ENCODE measurements at places on chromosomes 7 and 10.

DNA sequence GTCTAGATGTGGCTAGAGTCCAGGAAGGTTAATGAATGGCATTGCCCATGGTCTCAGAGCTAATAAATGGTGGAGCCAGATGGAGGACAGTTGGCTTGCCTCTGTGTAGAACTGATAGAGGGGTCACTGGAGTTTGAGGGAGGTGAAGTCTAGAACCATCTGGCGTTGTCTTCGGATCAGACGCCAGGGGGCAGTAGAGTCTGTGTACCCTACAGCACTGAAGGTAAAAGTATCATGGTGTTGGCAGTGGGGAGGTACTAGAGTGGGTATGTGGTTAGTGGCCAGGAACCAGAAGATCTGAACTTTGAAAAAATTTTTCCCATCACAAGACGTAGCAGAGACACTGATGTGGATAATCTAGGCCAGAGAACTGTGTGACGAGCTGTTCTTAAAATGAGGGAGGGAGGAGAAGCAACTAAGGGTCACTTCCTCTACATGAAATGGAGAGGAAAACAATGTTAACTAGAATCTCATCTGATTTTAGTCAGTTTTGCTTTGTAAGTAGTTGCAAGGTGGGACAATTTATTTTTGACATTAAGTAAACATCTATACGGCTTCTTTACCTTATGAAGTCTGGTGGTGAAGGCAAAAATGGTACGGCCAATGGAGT is 227.9 kb upstream of the PRSS58 start:
- DNase-seq: no peak

DNA sequence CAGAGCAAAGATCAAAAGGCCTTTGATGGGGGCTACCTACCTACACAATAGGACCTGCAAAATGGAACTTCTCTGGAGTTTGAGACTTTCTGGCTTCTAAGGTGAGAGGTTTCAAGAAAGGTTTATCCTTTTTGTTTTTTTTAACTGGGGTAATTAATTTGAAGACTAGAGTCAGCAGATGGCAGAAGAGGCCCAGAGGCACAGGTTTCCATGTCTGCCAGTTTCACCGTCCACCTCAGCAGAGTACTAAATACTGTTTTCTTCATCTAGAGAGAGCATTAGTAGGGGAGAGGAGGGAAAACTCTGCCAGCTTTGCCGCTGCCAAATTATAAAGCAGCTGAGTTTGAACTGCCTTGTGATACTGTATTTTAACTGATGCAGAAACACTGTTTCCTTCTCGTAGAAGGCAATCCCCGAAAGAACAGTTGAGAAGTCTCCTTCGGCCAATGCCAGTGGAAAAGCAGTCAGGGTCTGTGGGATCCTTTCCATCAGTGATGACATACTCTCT is 138.7 kb downstream of the SLC25A13 start:
- DNase-seq: no peak

- DNase-seq: peak; percentile 89
Measured at GRCh38 chr7:46603780-46604179, 682.7 kb upstream of the IGFBP3 start.

DNA sequence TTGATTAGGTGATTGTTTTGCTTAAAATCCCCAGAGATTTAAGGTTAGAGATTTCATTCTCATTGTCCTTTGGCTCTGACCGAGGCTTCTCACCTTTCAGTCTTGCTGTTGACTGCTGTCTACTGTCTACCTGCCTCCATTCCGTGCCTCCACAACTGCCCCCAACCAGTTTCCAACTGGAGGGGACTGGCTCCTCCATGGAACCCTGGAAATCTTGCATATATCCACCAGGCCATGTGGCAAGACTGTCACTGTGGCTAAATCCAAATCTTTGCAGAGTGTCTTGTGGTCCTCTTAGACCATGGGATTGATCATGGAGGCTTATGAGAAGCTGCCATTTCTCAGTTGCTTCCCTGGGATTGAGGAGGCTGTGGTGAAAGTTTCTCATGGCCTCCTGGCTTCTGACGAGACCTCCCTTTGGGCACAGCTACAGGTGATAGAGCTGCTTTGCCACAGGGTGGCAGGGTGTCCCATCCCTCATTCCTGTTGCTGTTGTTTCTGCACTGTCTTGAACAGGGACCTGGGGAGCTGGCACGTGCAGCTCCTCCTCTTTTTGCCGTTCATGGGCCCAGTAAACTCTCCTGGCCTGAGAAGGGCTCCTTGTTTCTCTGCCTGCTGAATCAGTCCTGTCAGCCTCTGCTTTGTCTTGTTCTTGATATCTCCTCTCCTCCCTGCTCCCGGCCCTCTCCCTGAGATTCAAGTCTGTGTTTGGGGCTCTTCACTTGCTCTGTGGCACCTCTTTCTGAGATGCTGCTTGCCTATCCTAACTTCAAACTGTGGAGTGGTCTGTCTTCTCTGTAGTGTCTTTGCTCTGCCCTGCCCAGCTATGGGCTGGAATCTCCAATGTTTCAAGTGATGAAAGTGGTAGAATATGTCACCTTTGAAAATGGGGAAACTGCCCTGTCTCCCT is 63.6 kb upstream of the IGFBP3 start:
- DNase-seq: no peak

- DNase-seq: no peak
Measured at GRCh38 chr10:73731588-73732375, 12.4 kb upstream of the SEC24C start.

DNA sequence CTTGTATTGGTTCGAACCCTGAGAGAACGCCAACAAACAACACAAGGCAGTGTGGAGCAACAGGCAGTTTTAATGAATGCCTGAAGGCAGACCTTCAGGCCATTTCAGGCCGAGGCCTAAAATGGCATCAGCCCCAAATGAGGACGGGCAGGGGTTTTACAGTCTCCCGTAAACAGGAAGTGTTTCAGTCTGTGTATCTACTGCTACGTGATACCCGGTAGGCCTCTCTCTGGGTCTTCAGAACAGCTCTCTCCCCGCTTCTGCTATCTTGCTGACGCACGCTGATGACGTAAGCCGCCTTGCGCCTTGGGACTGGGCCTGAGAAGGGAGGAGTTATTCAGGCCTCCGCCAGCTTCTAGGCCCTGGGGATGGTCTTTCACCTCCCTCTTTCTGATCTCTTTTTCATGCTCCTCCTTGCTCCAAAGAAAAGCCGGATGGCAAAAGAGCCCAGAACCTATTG is 67.7 kb downstream of the ST8SIA6 start:
- no peak for DNase-seq

DNA sequence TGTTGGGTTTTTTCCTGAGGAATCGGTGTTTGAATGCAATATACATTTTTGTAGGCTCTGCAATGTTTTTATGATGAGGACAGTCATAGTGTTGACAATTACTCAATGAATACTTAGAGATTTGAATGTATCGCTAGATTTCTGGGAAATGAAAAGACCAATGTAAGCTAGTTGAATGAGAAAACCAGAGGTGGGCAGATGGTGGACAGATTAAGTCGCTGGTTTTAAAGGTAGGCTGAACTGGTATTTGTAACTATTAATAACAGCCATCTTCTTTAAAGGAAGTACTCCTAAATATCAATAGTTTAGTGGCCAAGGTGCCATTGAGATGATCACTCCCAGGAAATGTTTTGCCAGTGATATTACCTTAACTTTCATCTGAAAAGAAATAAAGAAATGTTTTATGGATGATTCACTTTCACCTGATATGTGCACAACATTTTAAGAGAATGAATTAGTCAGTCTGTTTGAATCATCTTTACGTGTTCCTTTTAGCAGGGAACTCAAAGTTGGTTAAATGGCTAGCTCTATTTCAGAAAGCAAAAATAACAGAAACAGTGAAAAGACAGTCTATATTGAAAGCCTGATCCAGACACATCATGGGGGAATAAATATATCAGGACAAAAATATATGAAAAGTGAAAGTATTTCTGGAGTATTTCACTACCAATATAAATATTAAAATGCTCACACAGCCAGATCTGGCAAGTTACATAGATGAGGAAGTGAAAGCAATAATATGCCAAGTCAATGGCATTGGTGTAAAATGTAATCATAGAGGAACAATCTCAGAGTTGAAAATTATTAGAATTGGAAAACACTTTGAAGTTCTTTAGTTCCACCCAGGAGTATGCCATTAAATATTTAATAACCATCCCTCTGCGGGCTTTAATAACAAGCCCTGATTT is 20.7 kb downstream of the MET start:
- peak; percentile 66 for DNase-seq

GRCh38 chr7:149415391-149416071 is 45.3 kb downstream of the ZNF777 start:
- DNase-seq: peak; percentile 59

GRCh38 chr10:84583501-84583900 is 255.1 kb downstream of the CCSER2 start:
- DNase-seq: no peak

- no peak for DNase-seq
Measured at GRCh38 chr10:97887399-97887798, 37.8 kb downstream of the GOLGA7B start.

DNA sequence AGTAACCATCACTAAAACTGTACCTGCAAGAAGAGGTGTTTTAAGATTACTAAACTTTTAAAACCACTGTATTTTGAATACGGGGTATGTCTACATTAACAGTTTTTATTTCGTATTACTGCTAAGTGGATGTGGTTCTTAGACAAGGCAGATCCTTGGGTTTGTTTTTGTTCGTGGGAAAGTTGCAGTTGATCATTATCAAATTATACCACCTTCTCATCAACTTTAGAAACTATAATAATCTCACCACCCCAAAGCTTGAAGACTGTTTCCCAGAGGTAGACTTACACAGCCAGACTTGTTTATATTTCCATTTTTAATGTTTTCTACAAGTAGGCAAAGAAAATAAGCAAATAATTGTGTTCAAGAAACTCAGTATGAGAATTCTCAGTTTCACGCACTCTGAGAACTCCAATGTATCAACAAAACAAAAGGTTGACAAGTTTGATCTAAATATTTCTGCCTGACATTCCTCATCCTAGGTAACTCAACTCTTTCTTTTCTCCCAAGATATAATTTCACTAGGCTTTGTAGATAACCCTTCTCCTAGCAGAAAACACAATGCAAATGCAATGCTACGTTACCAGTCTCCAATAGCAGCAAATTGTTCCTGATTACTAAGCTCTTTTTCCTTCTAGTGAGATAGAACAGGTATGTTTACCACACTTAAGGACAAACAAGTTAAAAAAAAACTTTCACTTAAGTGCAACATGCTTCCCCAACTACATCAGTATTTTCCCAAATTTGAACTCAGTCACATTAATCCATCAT is 36.0 kb downstream of the IGF2BP3 start:
- no peak for DNase-seq

- no peak for DNase-seq
Measured at GRCh38 chr7:1706721-1707613, 36.9 kb downstream of the ELFN1 start.

DNA sequence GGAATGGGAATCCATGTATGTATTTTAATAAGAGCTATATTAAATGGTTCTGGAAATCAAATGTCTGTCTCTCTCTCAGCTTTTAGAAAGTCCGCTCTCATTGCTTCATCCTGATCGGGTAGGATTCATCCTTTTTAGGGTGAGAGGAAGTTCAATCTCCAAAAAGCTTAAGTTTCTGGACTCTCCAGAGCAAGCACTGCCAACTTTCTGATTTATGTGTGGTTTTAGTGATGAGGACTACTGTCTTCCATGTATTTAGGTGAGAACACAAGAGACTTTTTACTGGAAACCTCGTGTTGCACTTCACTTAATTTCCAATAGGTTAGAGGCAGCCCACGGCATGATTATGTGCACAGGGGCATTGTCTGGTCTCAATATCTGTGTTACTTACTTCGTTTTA is 267.9 kb downstream of the SUGCT start:
- DNase-seq: peak; percentile 9

- no peak for DNase-seq
Measured at GRCh38 chr10:27638071-27638750, 107.4 kb downstream of the MKX start.

GRCh38 chr7:140036224-140036962 is 26.4 kb downstream of the PARP12 start:
- DNase-seq: no peak

GRCh38 chr10:110648692-110649346 is 4.7 kb downstream of the RBM20 start:
- DNase-seq: no peak

DNA sequence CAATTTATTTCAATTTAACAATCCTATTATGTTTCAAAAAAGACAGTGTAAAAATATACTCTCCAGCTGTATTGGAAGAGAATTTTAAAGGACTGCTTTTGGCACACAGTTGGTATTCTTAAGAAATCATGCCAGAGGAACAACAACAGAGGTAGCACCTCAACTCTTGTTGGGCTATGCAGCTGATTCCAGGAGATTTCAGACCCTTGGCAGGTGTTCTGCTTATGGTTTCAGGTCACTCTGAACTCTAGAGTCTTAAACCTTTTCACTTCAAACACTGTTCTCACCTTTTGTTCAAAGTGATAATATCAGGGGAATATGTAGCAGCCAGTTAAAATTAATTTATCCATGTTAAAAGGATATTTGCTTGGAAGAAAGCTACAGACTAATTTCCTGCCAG is 160.1 kb downstream of the PFKFB3 start:
- no peak for DNase-seq
